Esophagus muscularis mucosa (tissue), 4 donors: ENCODE measurements at places on chromosomes 3 and 15.

- no peak for DNase-seq
These were observed 57.7 kb downstream of the IQSEC1 start for GRCh38 chr3:13015286-13016082.

- DNase-seq, result no peak
These were observed 92.0 kb upstream of the CCDC54 start for GRCh38 chr3:107285197-107285596.

DNA sequence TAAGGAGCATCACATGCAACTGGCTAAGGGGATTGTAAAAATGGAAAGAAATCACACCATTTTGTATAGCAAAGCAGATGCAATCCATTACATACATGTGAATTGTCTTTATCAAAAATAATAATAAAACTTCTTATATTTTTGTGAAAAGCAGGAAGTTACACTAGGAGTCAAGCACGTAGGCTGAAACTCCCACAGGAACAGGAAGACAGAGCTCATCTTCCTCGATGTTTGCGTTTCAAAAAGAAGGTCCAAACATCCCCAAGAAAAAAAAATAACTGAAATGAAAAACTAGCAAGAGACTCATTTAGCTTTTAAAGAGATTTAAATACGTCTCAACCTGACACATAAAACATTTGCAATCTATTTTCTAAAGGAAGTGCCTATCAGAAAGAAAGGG lies 106.6 kb downstream of the TGFBR2 start:
- DNase-seq, result no peak

GRCh38 chr3:66425576-66426114 lies 75.2 kb downstream of the LRIG1 start:
- DNase-seq, result no peak
